Sigmoid colon (tissue), 7 donors: ENCODE measurements at places on chromosomes 5 and 9. TPM values are rescaled to one million over a fixed set of nuclear protein-coding genes. Genes with fewer than 3 reads are reported as not detected.

The AMBP gene
- not detected for total RNA-seq

The COL15A1 gene
- total RNA-seq, result 48.9 TPM

The SLC25A46 gene
- 51.6 TPM for total RNA-seq

The UGCG gene
- 89.3 TPM for total RNA-seq

The MAP1B gene
- 98.6 TPM for total RNA-seq

The SAPCD2 gene
- not detected for total RNA-seq

The TAS2R1 gene
- total RNA-seq, result not detected

The DBH gene
- not detected for total RNA-seq

The ADAMTS16 gene
- 5.3 TPM for total RNA-seq

The PCDHAC2 gene
- total RNA-seq, result 1.3 TPM

The PCDHB10 gene
- 3.9 TPM for total RNA-seq

DNA sequence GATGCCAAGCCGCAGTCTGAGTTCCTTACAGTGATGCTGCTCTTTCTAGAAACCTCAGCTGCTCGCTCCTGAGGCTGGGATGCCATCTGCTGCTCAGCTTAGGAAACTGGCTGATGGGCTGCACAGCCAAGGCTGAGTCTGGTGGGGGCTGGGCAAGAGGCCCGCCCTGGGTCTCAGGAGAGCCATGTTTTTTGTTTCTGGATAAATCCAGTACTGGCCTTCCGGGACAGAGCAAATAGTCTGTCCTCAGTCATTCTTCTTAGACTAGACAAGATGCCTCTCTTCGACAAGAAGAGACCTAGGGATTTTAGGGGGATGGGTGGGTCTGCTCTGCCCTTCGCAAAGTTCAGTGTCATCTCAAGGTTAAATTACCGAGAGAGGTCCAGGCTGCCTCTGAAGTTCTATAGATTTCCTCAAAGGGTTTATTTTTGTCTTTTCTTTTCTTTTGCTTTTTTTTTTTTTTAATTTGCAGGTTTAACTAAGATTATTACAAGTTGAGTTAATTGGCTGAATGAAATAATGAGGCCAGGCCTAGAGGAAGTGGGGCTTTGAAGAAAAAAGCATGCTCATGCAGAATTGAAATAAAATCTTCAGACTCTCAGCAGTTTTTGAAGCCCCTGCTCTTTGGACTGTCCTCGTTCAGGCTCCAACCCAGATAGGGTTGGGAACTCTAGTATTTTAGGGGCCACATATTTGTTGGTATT is 30.6 kb upstream of the MATR3 start:
- DNase-seq, result peak; percentile 95

GRCh38 chr9:131402738-131403492 is 9.0 kb downstream of the PRRC2B start:
- DNase-seq, result peak; percentile 96

DNA sequence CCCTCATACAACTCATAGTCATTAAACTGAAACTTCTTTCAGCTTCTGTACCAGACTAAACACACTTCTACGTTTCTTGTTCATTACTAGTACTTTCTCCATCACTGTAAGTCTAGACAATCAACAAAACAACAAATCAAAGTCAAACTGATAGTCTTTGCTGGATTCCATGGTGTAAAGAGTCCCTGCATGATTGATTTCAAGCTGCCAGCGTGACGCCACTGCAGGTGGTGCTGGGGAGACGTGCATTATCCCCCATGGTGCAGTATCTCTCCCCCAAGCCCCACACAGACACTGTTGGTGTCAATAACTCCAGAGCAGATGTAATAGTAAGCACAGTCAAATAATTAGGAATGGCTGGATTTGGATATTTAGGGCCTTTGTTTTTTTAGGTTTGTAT is 10.7 kb upstream of the SLC2A8 start:
- DNase-seq, result peak; percentile 8

DNA sequence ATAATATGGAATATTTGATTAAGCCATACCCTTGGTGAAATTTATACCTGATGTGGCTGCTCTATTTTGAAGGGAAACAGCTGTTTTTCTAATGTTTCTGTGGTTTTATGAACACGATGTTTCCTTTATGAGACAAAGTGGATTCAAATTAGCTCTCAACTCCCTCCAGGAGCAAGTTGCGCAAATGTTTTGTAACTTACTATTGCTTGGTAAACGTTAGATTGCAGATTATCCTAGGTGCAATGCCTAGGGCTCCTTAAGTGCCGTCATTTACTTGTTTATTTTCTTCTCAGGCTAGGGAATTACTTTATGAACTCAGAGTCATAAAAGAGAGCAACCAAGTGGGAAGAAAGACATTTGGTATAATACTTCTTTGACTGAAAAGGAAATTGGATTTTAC is 763.1 kb downstream of the TAF11L14 start:
- DNase-seq, result no peak

DNA sequence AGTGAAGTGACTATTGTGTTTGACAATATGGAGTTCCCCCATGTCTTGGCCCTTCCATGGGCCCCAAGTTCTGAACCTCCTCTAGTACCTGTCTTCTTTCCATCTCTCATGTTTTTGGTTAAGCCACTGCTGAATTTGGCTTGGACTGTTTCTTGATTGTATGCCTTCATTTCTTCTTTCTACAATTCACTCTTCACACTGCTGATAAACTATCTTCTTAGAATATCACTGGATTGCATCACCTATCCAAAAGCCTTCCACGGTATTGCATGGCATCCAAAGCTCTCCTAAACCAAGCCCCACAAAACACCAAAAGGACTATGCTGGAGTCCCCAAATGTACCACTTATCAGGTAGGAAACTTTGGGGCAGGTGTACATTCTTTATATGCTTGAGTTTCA is 4.3 kb upstream of the POC5 start:
- DNase-seq, result no peak

DNA sequence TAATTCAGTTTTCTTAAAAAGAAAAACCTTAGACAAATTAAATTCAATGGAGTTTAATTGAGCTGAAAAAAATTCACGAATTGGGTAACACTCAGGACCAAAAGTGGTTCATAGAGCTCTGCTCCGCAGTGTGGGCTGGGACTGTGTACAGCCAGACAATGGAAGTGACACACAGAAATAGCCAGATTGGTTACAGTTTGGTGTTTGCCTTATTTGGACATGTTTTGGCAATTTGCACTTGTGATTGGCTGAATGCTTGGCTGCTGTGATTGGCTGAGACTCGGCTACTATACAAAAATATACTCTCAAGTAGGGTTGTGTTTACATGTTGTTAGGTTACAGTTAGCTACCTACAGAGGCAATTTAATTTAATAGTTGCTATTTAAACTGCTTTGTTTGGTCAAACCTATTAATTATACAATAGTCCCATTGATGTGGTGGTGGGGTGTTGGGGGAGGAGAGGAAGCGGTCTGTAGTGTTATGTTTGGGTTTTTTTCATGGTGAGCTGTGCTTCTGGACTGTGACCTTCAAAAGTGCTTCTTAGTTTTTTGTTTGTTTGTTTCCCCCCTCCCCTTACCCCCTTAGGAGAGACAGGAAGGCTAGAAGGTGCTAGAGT is 95.2 kb downstream of the CNTLN start:
- no peak for DNase-seq

GRCh38 chr9:127608104-127608966 is 3.7 kb upstream of the STXBP1 start:
- peak; percentile 90 for DNase-seq

- DNase-seq, result no peak
Measured at GRCh38 chr5:16619136-16619535, 2.3 kb upstream of the RETREG1 start.

DNA sequence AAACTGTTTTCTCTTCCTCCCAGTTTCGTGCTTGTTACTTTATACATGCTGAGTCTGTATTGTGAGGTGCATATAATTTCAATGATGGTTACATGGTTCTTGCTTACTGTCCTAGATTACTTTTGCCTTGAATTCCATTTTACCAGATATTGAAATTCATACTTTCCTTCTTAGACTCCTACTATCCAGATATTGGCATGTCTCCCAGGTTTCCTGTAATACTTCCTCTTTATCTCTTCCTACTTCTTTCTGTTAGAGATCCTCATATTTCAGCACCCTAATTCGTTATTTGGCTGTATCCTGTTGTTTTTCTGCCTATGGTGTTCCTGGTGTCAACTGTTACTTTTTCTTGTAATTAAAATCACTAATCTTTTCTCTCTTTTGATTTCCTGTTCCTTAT is 522.1 kb downstream of the CCDC171 start:
- no peak for DNase-seq

DNA sequence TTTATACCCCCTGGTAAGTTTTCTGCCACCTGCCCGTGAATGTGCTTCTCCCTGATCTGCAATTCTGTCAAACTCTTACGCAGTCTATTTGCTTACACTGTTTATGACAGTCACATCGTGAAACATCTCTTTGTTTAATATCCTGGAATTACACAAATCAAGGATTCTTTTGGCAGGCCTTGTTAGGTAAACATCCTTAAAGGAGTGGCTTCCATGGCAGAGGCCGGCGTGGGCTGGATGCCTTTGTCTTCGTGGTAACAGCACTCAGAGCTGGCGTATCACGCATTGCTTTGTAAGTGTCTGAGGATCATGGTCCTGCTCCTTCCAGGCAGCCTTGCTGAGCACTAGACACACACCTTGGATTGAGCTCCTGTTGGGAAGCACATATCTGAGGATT is 145.7 kb downstream of the IRX1 start:
- DNase-seq, result no peak

- DNase-seq, result no peak
Measured at GRCh38 chr5:73027816-73028215, 72.0 kb downstream of the FCHO2 start.

DNA sequence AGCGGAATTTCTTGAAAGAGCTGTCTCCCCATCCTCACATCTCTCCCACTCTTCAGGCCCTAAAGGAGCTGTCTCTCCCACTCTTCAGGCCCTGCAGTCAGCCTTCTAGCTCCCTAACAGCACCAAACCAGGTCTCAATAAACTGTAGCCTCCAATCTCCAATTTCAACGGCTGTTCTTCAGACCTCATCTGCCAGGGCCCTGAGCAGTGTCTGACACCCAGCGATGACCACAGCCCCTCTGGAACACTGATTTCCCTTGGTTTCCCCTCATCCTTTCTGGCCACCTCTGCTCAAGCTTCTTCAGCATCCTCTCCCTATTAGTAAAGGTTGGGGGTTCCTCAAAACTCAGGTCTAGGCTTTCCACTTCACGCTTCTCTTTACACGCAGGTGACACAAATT is 1.6 kb upstream of the P4HA2 start:
- DNase-seq, result peak; percentile 38

DNA sequence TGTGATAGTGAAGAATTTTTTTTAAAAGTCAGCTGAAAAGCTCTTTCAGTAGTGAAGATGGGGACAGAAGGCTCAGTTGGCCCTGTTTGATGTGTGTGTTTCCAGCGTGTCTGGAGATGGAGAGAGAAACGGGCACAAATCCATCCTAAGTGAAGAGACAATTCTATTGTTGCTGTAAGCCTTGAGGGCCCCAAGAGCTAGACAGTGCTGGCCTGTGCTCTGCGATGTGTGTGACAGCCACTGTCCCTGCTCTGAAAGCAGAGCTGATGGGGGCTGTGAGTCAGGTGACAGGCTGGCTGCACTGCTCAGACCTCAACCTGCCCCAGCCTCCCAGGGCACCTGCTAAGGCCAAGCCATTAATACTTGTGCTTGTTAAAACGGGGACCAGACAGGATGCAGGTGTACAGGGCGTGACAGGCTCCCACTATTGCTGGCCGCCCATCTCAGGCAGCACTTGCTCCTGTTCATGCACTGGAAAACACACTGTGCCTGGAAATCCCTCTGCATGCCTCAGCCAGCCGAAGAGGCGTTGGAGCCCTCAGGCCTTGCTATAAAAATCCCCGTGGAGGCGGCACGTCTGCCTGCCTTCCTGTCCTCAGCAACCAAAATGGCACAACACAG is 44.6 kb upstream of the SEMA4D start:
- DNase-seq, result no peak

DNA sequence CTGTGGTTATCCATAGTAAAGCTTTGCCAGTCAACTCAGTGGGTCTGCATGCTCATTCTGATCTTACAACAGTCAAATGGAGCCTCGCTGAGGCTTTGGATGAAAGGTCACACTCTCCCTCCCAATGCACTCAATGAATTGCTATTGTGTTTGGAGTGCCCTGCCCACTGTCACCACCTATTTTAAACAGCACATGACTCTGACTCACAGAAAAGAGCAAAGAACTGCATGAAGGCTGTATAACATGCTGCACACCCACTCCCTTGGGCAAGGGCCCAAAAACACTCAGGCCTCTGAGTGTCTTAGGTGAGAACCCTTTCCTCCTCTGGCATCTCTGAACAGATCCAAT is 118.7 kb upstream of the CCDC112 start:
- DNase-seq, result no peak

GRCh38 chr9:78547831-78548230 is 250.9 kb downstream of the PSAT1 start:
- DNase-seq, result no peak

GRCh38 chr5:141420855-141421488 is at the start of gene PCDHGA11:
Gene PCDHGA11 (plus strand): TSS chr5:141421051. CDS start chr5:141421228, 177 bp downstream.
- DNase-seq, result no peak

- DNase-seq, result no peak
Measured at GRCh38 chr5:150020249-150020648, 19.7 kb downstream of the HMGXB3 start.

DNA sequence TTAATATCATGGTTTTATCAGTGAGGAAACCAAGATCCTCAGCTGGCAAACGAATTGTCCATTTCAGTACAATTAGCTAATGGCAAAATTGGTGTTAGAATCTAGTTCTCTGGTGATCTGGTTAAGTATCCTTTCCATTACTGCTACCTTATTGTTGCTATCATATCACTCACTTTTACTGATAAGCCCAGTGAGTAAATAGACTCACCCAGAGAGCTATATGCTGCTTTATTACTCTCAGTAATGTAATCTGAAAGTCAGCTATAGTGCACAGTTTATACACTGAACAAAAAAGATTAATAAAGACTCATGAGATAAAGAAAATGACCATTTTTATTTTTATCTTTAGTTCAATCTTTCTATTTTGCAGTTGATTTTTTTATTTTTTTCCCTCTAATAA is 95.0 kb downstream of the DMAC1 start:
- no peak for DNase-seq

GRCh38 chr5:34699155-34700077 is 43.3 kb downstream of the RAI14 start:
- DNase-seq, result no peak

GRCh38 chr5:139966856-139967255 is 76.2 kb downstream of the NRG2 start:
- DNase-seq, result no peak

DNA sequence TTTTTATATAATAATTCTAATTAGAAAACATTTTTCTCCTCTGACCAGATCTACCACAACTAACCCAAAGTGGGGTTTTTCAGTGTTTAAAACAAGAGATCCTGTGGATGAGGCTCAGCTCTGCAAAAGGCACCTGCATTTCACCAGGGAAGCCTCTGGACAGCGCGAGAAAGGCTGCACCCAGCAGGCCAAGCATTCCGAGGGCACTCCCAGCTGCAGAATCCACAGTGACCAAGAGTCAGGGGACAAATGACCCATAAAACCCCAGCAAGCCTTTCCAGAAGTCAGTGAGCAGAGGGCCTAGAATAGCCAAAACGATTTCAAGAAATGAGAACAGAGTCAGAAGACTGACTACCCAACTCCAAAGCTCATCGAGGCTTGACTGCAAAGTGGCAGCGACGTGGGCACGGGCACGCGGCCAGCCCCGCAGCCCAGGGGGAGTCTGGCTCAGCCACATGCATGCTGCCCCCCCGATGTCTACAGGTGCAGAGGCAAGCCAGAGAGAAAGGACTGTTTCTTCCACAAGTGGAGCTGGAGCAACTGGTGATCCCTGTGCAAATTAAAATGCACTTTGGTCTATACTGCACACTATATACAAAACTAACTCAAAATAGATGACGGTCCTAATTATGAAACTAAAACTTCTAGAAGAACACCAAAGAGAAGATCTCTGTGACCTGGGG is 26.2 kb downstream of the TPPP start:
- no peak for DNase-seq

GRCh38 chr9:130987054-130987453 is 21.9 kb upstream of the LAMC3 start:
- DNase-seq, result no peak
